Psoas muscle (tissue), 8 donors: ENCODE measurements at places on chromosomes 2 and 18. TPM values are rescaled to one million over a fixed set of nuclear protein-coding genes. Genes with fewer than 3 reads are reported as not detected.

DNA sequence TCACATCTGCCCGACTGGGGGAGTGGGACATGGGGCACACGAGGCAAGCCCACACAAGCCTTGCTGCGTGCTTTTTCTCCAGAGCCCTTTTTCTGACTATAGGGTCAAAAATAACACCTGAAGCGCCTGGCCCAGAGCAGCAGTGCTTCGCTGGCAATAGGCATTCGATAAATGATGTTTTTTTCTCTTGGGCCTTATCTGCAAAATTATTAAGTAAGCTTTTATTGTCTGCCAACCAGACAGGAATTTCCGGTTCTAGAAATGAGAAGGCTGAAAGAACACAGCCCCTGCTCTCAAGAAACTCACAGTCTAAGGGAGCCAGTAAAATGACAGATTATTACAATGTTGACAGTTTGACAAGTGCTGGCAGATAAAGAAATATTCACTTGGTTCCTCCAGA is 2.7 kb upstream of the TMBIM1 start:
- no peak for DNase-seq

DNA sequence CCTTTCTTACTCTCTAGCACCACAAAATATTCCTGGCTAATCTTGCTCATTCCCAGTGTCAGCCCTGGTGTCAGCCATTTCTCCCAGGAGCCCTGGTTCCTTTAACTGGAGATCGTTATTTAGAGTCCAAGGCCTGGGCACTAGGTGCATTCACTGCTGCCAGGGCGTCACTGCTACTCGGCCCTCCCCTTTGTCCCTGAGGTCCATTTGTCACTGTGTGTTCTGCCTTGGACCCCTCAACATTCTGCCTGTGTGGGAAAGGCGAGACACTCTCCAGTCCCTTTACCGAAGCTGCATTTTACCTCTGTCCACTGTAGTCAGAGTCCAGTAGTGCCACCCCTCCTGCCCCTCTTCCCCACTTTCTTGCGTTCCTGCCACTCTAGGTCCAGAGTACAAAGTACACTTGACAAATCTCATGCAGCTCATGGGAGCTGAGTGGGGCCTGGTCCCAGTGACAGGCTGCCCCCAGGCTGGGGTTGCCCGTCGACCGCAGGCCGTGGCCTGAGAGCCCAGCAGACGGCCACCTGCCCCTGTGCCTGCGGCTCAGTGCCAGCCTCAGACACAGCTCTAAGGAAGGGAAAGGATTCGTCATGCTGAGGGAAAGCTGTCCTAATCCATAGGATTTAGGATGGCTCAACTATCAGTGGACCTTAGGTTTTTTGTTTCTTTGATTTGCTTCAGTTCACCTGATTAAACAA is 52.1 kb downstream of the COPS8 start:
- DNase-seq = no peak

- DNase-seq = no peak
These were observed 208.2 kb downstream of the UBE2E3 start for GRCh38 chr2:181188605-181189004.

DNA sequence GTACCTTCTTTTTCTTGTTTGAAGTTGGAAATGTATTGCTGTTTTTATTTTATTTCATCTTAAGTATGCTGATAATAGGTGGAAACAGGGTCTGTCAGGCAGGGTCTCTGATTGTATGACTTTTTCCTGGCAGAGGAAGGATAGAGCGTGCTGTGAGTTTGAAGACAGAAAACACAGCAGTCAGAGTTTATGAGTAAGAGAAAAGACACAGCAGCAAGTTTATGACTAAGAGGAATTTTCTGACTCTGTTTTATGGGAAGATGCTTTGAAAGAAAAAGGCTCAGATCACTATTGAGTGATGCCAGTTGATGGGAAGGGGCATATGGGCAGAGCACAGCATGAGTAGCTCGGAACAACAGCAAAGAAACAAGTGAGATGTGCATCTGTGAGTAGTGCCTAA is 379.1 kb downstream of the MEIS1 start:
- DNase-seq = no peak

- DNase-seq = peak; percentile 18
These were observed 68.6 kb upstream of the PXDN start for GRCh38 chr2:1812926-1813325.

GRCh38 chr18:23580677-23581367 is 5.5 kb downstream of the NPC1 start:
- DNase-seq = no peak

DNA sequence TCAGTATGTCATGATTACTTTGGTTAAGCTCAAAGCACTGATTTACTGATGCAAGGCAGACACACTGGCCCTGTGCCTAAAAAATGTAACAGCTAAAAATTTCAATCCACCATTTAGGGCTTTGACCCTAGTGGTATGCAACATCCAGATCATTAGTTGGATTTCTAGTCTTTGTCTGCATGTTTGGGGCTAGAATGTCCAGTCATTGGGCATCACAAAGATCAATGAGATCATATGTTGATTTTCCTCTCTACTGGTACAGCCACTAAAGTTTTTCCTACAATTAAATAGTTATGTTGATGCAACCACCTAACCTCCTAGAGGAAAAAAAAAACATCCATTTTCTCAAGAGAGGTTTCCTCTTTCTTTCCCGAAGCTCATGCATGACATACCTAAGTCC is 53.4 kb upstream of the REV1 start:
- no peak for DNase-seq

DNA sequence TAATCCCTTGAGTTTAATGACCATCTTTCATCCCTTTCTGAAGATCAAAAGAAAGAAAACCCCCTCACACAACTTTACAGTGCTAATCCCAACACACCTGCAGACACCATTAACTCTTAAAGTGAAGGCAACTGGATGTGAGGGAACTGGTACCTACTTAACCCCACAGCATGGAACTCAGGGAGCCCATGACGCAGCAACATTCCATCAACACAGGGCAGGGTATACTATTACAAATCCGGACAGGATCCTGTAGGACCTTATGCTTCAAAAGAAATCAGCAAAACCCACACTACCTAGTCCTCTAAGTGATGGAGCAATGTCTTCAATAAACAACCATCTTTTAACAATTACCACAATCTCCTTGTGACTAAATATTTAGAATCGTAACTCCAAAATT is 78.6 kb downstream of the FARSB start:
- DNase-seq = no peak

BCL2 gene
- polyA plus RNA-seq = 8.3 TPM

- no peak for DNase-seq
These were observed 94.3 kb upstream of the TEX51 start for GRCh38 chr2:126804347-126804746.

- DNase-seq = no peak
These were observed 48.0 kb upstream of the RAB1A start for GRCh38 chr2:65177751-65178442.

DNA sequence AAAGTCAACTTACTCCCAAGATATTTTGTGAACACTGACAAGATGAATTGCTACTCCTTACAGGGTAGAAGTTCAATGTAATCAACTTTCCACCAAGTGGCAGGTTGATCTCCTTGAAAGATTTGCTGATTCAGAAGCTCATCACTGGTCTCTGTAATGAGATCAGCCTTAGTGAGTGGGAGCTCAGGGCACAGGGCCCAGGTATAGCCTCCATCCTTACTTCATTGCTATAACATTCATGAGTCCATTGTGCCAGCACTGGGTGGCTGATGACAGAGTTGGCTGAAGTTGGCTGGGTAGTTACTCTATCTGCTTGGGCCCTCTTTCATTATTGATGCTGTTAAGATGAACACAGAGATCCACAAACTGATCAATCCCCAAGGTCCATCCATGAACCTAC is 379.0 kb downstream of the IRS1 start:
- no peak for DNase-seq

GRCh38 chr2:71882949-71883472 is 264.7 kb downstream of the CYP26B1 start:
- peak; percentile 93 for DNase-seq

NBEAL1 gene
- 2.3 TPM for polyA plus RNA-seq

RTKN gene
- polyA plus RNA-seq = 3.1 TPM

- DNase-seq = no peak
These were observed 825.8 kb downstream of the SOCS6 start for GRCh38 chr18:71114550-71115210.

GRCh38 chr2:232843834-232844233 is 26.2 kb upstream of the SNORC start:
- no peak for DNase-seq
